ENCODE measurements at places on chromosomes 13 and 19. TPM values are rescaled to one million over a fixed set of nuclear protein-coding genes. Genes with fewer than 3 reads are reported as not detected.
A peak's percentile ranks its signal among the peaks of the same experiment; 100 is the strongest.

C19orf81 gene
- 35.9 TPM for polyA plus RNA-seq

IL4I1 gene
- 0.09 TPM for polyA plus RNA-seq

- DNase-seq = peak; percentile 34
Measured at GRCh38 chr13:94660695-94661326, 51.5 kb downstream of the SOX21 start.

FFAR3 gene
- polyA plus RNA-seq = not detected

TMPRSS9 gene
- polyA plus RNA-seq = 0.03 TPM

CEACAM4 gene
- polyA plus RNA-seq = not detected

SBK3 gene
- polyA plus RNA-seq = 0.11 TPM
